Stimulated activated CD4-positive, alpha-beta T cell treated with anti-CD3 and anti-CD28 coated beads, Interleukin-15, amount 100 ng/mL, for 24 hours (primary cell): ENCODE measurements at places on chromosomes 7 and 10.

DNA sequence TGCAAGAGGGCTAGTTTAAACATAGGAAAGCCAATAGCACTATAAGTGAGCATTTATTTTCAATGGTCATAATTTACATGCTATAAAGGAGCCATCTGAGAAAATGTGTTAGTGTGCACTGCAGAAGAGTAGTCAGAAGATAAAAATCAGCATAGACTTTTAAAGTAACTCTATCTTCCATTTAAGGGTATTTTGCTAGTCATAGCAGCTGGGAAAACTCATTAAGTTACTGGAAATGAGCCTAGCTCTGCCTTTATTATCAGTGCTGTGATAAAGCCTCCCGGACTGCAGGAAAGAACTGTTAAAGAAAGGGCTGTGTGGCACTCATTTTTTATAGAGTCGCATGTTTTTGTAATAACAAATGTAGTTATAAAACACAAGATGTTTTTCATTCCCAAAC, 825.8 kb upstream of the POM121L12 start:
- no peak for DNase-seq

DNA sequence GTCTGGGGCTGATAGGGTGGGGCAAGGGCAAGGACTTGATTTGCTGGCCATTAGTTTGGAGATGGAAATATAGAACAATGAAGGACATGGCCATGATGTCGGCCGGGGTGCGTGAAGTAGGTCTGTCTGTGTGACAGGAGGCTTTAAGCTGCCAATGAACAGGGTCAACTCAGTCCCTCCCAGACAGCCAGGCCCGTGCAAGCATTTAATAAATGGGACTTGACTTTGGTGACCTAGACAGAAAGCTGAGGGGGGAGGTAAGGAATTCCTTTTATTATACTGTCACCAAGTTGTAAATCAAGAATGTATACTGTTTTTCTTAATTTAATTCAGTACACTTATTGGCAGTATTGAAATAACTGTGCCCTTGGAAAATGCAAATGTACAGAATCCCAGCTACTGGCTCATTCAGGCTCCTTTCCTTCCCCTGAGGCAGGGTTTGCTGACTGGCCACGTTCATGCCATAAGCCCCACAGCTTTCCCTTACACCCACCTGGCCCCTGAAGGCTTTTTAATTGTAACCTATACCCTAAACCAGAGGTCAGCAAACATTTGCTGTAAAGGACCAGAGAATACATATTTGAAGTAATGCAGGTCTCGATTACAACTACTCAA, 87.2 kb downstream of the WIPF3 start:
- no peak for DNase-seq

- no peak for DNase-seq
Observed at GRCh38 chr10:1746796-1747195, 9.5 kb upstream of the ADARB2 start.

DNA sequence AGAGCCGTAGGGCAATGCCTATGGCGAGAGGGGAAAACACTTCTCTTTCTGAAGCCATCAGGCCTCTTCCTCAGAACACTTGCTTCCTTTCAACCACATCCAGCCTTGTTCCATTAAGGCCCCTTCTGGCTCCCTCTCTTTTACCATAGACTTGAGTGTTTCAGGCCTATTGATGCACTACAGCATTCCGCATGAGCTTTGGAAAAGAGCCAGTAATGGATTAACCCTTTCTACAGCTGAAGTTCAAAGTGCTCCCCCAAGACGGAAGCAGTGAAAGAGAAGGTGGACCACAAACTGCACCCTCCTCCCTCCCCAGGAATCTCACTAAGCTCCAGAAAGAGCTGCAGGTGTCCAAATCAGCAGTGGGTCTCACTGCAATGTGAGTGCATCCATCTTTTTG, 102.7 kb upstream of the C7orf33 start:
- DNase-seq: no peak

DNA sequence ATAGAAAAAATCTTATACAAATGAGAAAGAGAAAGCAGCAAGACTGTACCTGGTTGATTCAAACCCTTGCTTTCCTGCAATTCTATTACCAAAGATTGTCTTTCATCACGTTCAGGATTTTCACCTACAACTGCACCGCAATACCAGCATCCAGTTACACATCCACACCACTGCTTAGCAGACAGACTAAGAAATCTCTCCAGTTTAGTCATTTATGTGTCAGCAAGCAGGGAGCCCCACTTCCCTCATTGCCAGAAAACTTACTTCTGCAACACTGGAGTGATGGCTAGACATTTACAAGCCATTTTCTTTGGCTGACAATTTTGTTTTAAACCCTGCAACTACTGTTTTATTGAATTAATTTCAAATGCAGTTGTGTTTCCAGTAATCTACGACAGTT, 359.6 kb upstream of the MEOX2 start:
- DNase-seq: no peak
